ENCODE measurements at places on chromosomes 7 and 10. TPM values are rescaled to one million over a fixed set of nuclear protein-coding genes. Genes with fewer than 3 reads are reported as not detected.

Gene COL17A1
- total RNA-seq: 7.5 TPM

Gene DNAJB6
- 118 TPM for total RNA-seq

Gene ATP6V0A4
- total RNA-seq: 1.1 TPM

Gene SMO
- 46.2 TPM for total RNA-seq

Gene CTAGE8
- 2.5 TPM for total RNA-seq

GRCh38 chr7:120168066-120168465, 104.9 kb upstream of the KCND2 start:
- no peak for DNase-seq

DNA sequence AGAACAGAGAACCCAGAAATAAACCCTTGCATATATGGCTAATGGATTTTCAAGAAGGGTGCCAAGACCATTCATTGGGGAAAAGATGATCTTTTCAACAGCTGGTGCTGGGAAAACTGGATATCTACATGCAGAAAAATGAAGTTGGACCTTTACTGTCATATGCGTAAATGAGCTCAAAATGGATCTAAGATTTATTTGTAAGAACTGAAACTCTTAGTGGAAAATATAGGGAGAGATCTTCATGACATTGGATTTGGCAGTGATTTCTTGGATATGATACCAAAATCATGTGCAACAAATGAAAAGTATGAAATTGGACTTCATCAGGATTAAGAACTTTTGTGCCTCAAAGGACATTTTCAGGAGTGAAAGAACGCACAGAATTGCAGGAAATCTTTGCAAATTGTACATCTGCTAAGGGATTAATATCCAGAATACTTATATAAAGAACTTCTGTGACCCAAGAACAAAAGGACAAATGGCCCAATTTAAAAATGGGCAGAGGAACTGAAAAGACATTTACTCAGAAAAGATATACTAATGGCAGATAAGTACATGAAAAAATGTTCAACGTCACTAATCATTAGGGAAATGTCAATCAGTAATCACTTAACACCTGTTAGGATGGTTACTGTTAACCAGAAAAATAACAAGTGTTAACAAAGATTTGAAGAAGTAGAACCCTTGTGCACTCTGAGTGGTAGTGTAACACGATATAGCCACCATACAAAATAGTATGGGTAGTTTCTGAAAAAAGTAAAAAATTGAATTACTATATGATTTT, 6.1 kb downstream of the DBF4 start:
- no peak for DNase-seq

DNA sequence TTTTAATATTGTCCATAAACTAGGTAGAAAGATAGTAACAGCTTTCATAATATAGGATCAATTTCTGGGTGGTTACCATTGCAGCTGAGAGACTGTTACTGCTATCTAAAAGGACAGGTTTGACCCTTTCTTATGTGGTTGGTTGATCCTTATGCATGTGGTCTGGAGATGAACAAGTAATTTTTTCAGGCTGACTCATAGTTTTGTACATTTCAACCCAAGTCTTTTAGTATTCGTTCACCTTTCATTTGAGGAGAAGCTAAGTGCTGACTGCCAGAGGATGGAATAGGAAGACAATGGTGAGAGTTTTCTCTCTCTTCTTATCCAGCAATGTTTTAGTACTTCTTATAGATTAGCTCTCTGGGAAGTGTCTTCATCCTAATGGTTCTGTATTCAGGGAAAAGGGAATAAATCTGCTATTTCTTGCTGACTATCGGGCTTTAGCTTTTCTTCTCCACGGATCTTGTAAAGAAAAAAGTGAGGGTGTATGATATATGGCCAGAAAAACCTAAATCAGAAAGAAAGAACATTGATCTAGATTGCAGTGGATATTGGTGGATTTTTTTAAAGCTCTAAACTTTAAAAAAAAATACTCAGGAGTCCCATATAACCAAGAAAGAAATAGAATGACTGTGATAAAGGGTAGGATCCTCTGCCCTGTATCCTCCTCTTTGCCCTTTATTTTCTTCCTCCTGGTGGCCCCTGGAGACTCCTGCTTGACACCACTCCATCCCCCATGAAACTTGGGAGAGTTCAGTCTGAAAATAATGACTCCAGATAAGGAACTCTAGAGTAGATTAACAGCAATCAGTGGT, 88.0 kb downstream of the CPED1 start:
- DNase-seq: peak; percentile 13

DNA sequence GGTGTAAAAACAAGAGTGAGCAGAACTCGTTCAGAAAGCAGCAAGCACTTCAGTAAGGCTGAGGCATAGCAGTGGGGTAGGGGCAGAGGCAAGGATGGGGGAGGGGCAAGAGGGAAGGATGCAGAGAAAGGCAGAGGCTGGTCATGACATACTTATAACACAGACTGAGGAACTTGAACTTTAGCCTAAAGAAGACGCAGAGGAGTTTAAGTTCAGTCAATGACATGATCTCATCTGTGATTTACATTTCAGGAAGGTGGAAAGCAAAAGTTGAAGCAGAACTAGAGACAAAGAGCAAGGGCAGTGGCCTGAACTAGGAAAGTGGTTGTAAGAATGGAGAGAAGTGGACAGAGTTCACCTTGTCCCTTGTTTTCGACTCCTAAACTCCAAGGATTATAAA, 15.8 kb downstream of the MACC1 start:
- DNase-seq: peak; percentile 35

GRCh38 chr7:35468606-35469005, 214.7 kb upstream of the TBX20 start:
- DNase-seq: no peak

GRCh38 chr10:96288151-96288621, 16.0 kb upstream of the DNTT start:
- no peak for DNase-seq

- DNase-seq: peak; percentile 34
Measured at GRCh38 chr7:18508443-18509427, 13.2 kb downstream of the HDAC9 start.

- DNase-seq: peak; percentile 82
Measured at GRCh38 chr10:34305189-34305588, 509.9 kb downstream of the PARD3 start.

DNA sequence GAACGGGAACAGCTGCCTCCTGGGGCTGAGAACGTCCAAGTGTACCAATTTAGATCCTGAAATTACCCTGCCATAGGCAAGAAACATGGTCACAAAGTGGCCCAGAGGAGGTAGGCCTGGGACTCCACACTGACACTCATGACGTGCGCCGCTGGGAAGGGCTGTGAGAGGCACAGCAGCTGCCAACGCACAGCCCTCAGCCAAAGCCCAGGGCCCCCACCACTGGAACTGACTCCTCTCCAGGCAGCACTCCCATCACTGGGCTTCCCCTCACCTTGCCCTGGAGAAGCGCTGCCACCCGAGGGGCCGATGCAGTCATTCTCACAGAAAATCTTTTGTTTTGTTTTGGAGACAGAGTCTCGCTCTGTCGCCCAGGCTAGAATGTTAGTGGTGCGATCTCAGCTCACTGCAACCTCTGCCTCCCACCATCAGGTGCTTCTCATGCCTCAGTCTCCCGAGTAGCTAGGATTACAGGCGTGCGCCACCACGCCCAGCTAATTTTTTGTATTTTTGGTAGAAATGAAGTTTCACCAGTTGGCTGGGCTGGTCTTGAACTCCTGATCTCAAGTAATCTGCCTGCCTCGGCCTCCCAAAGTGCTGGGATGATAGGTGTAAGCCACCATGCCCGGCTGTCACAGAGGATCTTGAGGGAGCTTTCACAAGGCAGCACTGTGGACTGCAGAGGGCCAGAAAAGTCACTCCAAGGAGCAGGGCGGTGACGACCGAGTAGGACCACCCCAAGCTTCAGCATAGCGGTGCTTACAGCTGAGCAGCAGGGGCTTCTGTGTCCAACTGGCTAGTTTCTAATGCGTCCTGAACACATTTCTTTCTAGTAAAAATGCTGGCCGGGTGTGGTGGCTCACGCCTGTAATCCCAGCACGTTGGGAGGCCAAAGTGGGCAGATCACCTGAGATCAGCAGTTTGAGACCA, 13.5 kb downstream of the GUSB start:
- no peak for DNase-seq

GRCh38 chr7:35736725-35737124, 41.8 kb upstream of the HERPUD2 start:
- peak; percentile 53 for DNase-seq

DNA sequence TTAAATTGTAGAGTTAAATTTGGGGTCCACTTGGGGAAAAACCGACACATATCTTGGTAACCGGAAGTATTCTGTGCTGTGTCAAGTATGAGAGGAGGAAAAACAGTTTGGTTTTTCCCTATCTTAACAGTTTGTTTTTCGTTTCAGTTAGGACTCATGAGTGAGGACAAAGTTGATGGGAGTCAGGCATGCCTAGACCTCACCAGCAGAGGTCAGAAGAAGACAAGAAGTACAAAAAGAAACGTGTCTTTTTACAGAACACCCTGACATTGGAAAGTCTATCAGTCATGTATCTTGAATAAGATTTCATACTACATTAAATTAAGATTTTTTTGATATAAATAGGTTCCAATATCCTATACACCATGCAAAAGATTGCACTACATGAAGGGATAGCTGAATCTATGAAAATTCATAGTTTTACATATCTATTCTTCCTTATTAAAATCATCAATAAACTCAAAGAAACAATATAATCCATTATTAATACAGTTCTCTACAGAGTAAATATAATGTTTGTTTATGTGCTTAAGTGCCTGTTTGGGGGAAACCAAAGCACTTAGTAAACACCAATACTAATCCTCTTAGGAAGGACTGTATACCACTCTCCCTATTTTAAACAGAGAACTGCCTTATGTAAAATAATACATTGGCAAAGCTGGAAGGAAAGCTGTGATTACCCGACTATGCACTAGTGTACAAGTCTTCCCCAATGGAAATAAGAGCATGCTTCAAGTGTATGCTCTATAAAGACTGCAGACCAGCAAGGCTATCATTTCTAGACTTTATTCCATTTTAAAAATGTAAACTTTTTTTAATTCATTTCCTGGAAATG, 95.6 kb downstream of the USP6NL start:
- peak; percentile 70 for DNase-seq

DNA sequence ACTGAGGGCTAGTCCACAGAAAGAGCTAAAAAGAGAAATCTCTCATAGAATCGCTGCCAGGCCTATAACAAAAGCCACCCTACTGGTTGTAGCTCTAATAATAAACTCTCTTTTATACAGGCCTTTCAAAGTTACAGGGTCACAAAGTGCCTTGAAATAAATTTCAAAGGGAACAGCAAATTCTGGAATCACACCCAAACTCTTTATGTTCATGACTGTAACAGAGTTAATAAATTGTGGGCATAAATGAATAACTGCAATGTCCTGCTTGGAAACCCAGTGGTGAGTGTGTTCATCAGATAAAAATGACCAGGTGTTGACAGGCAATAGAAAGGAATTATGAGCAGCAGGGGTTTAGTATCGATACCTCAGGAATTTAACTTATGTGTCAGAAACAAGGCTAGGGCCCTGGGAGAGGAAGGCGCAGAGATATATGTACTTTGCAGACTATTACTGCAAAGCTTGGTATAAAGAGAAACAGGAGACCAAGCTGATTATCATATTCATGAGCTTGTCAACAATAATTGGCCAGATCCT, 9.3 kb downstream of the CDC14C start:
- no peak for DNase-seq

Measured in hepatocyte (in vitro differentiated cells).